NCI-H524 treated with DMSO at 0.1 percent for 48 hours (cell line): ENCODE measurements at places on chromosomes 12 and 14.

GRCh38 chr12:92331383-92331782 lies 185.7 kb upstream of the BTG1 start:
- DNase-seq, result no peak

GRCh38 chr12:109385339-109386058 lies 37.8 kb downstream of the MYO1H start:
- peak; percentile 13 for DNase-seq

DNA sequence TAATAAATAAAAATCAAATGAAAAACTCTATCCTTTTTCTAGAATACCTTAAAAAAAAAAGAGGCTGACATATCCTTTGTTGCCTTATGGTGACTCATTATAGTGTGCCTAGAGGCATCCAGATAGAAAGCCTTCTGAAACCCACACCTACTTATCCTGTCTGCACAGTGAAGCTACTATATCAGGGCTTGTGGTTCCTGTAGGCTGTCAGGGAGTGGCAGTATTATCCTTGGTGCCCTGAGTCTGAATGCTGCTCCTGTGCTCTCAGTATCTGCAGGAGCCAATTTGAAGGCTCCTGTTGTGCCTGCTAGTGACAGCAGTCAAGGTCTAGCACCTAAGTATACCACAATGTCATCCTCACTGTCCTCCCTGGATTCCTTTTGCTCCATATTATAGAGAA lies 168.4 kb upstream of the AVPR1A start:
- no peak for DNase-seq

GRCh38 chr12:50960130-50960529 lies 7.8 kb downstream of the HIGD1C start:
- no peak for DNase-seq

DNA sequence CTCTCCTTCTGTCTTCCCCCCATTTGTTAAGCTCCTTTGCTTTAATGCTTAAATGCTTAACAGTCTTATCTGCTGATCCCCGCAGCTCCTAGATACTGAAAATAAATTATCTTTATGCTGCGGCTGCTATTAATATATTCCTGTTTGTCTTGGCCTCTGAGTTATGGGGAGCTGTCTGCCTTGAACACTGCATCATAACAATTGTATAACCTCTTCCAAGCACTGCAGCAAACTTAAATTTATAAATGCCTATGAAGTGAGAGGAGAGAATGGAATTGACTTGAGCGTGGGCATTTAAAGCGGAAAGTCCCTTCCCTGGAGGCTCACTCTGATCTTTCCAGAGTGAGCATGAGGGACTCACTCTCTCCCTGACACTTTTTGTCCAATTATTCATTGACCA lies 23.1 kb upstream of the DCP1B start:
- no peak for DNase-seq

DNA sequence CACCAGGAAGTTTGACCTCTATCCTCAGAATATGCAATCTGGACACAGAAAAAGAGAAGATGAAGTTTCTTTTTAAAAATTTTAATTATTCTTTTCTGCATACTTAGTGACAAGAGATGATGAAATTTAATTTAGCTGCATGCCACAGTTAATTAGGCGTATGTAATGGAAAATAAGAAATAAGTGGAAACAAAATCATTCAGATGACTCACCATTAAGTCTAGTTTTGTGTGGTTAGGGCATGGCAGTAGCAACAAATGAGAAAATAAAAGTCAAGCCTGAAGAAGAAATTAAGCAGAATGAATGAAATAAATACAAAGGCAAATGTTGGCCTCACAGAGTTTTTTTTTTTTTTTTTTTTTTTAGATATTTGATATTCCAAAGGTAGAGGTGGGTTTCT lies 30.9 kb upstream of the KLRD1 start:
- no peak for DNase-seq

GRCh38 chr14:87409393-87409792 lies 583.6 kb downstream of the GALC start:
- DNase-seq, result no peak

- DNase-seq, result no peak
Measured at GRCh38 chr14:47763188-47763854, 87.9 kb upstream of the MDGA2 start.
